ENCODE measurements at places on chromosomes 4 and X.
A peak's percentile ranks its signal among the peaks of the same experiment; 100 is the strongest.

DNA sequence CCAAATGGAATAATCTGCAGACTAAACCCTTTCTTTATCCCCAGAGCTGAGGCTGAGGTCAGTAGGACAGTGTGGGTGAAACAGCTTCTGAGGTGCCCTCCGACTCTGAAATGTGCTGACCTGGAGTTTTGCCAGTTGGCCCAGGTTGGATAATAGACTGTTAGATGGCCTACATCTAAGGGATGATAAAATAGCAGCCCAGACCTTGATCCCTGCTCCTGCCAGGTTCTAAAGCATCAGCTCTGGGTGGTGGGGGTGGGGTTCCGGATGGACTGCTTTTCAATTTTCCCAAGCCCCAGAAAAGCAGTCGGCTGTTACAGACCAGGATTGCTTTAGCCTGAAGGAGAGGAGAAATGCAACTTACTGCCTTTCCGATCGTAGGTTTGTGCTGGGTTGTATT is 110.4 kb downstream of the NHS start:
- no peak for DNase-seq

DNA sequence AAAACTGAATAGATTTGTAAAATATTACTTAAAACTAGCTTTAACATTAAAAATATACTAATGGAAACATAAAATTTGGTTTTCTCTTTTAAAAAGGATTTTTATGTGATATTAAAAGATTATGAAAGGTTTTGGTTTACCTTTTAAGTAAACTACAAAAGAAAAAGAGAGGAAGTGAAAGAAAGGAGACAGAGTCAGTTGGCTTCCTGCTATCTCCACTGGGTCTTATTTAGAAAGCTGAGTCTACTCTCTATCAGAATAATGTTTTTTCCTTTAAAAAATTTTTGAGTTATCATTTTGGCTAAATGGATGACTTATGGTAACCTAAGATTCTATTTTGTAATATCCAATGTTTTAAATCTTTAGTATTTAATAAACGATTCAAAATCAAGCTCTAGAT is 21.6 kb upstream of the ATP8A1 start:
- DNase-seq = no peak

- DNase-seq = no peak
Measured at GRCh38 chr4:53562409-53562808, 28.9 kb downstream of the LNX1 start.

- DNase-seq = peak; percentile 88
Measured at GRCh38 chr4:39353478-39354253, 12.5 kb downstream of the RFC1 start.

- peak; percentile 20 for DNase-seq
Measured at GRCh38 chr4:88792821-88793220, 95.2 kb upstream of the NAP1L5 start.

- no peak for DNase-seq
Measured at GRCh38 chr4:125072269-125072668, 242.5 kb upstream of the FAT4 start.

- DNase-seq = peak; percentile 17
Measured at GRCh38 chr4:124907881-124908280, 195.3 kb upstream of the ANKRD50 start.

DNA sequence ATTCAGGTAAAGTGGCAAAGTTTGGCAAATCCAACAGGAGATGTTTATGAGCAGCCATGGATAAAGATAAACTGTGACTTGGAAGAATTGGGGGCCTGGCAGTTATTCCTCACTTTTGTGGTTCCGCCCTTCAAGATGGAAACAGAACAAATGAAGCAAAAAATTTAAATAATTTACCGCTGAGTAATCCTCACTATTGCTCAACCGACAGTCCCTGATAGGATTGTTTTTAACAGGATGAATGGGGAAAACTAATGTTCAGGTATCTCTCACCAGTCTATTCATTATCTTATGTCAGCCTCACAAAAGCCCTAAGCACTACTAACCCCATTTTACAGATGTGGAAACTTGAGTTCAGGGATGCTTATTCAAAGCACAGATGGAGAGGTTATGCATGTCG is 90.8 kb downstream of the FNIP2 start:
- no peak for DNase-seq

DNA sequence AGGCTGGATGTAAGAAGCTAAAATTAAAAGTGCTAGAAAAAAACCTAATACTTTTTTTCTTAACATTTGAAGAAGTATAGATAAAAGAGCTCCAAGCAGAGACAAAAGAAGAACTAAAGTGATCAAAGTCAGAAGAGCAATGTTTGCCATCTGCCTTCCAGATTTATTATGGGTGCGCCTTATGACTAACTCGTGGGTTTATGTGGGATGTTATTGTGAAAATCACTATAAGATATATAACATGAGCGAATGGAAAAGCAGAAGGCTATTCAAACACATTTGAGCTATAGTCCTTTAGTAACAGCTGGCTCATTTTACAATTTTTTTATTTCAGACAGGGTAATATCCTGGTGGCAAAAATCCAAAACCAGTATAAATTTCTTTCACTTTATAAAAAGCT is 1040.7 kb downstream of the RAPGEF2 start:
- no peak for DNase-seq

- no peak for DNase-seq
Measured at GRCh38 chr4:22045051-22045630, 96.6 kb upstream of the KCNIP4 start.

- DNase-seq = no peak
Measured at GRCh38 chrX:7637066-7637465, 205.9 kb upstream of the VCX start.

- DNase-seq = no peak
Measured at GRCh38 chr4:188727746-188728145, 588.5 kb downstream of the TRIML1 start.

GRCh38 chr4:1591107-1591506 is 93.0 kb downstream of the FAM53A start:
- no peak for DNase-seq

DNA sequence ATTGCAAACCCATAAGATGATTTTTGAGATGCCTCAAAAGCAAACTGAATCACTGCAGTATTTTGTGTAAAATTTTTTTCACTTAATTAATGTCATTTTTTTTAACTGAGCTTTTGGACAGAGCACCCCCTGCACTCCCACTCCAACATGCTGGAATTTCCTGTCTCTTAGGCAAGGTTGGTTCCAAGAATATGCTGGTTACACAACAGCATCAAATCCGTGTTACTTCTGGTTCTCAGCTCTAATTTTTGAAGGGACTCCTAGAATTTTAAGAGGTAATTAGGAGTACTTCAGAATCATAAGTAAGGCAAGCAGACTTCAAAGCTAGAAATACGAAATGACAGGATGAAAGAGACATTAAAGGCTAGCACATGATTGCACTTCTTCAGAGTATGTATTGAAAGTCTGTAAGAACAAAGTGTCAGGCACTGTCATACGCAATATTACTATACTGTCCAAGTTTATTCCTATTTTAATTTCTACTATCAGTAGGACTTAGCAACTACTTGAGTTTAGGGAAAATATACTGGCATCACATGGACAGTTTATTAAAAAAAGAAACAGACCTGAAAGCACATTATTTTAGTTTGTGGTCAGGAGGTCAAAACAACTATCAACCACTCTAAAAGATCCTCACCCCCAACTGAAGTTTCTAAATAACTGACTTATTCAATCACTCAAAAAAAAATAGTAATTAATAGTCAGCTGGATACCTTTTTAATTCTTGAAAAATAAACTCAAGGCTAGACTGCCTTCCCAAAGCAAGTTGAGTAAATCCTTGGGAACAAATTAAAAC is 1.6 kb upstream of the JCHAIN start:
- no peak for DNase-seq

DNA sequence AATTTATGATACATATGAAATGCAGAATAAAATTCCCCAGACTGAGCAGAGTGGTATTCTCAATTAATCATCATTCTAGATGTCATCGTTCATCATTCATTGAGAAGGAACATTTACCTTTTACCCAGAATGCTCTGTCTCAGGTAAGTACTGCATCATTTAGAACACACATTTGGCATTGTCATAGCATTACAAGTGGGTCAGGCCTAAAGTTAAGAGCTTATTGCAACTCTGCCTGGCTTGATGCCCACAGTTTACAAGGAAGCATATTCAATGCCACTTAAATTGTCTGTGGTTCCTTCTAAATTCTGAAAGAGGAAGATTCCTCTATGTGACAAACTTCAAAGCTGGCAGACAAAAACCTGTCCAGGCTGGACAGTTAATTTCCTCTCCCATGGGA is 87.3 kb downstream of the CAMK2D start:
- DNase-seq = no peak

DNA sequence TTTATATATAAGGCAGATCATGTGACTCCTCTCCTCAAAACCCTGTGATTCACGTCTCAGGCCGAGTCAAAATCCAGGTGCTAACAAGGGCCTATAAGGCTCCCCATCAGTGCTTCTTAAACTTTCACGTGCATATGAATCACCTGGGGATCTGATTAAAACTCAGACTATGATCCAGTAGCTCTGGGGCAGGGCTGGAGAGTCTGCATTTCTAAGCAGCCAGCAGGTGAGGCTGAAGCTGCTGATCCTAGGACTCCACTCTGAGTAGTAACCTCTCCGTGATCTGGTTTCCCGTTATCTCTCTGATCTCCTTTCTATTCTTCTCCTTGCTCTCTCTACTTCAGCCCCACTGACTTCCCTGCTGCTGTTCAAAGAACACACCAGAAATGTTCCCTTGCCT is 252.4 kb upstream of the RPS6KA3 start:
- DNase-seq = no peak

DNA sequence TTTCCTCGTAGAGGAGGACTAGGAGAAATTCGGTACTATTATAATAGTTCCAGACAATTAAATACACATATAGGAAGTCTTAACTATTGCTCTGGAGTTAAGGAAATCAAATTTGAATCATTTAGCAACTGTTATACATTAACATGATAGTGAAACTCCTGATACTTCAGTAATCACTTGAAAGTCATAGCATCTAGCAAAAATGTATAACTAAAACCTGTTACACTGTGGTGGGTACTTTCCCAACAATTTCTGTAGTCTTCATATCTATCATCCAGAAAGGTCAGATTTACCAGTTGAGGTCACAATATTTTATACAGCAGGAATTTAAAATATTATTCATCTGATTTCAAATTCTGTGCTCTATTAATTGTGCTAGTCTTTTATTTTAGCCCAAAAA is 669.6 kb upstream of the PCDH10 start:
- no peak for DNase-seq

- no peak for DNase-seq
Measured at GRCh38 chrX:68363984-68364383, 69.3 kb downstream of the OPHN1 start.

DNA sequence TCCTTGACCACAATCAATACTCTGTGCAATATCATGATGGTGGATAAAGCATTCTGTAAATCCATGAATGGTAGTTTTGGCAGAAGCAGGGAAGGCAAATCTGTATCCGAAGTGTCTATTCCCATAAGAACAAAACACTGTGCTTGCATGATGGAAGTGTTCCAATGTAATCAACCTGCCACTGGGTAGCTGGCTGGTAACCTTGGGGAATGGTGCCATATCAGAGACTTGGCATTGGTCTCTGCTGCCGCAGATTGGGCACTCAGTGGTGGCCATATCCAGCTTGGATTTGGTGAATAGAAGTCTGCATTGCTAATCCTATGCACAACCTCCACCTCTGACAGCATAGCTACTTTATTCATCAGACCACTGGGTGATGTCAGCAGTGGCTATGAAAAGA is 114.3 kb upstream of the EMCN start:
- DNase-seq = no peak

GRCh38 chrX:25277574-25277973 is 261.8 kb upstream of the ARX start:
- DNase-seq = no peak

DNA sequence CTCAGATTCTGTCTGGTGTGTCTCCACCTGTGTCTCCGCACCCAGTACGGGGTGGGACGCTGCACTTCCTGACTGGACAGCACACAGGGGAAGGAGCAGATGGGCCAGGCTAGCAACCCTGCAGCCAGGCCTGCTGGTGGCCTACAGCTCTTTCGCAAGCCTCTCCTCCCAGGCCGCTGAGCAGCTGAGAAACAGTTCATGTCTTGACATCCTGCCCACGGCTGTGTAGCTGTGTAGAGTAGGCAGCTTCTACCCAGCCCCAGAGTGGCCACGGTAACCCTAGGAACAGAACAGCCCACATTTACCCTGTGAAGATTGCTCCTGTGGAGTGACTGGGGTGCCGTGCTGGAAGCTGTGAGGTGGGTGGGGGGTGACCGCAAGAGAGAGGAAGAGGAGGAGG is 38.9 kb downstream of the CCNQ start:
- DNase-seq = no peak

GRCh38 chr4:98448908-98449307 is 187.7 kb downstream of the RAP1GDS1 start:
- DNase-seq = no peak

DNA sequence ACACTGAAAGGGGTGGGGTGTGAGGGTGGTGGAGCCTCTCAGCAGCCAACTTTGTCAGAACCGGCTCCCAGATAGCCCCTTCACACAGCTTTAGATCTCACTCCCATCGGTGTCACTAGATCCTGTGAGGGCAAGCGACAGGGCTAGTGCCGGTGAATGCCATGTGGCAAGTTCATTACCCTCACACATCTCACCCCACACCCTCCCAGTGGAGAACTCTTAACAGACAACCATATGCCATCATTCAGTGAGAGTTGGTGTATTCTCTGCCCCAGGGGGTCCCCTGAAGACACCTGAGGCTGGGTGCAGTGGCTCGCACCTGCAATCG is 15.3 kb downstream of the SEPTIN6 start:
- DNase-seq = no peak

DNA sequence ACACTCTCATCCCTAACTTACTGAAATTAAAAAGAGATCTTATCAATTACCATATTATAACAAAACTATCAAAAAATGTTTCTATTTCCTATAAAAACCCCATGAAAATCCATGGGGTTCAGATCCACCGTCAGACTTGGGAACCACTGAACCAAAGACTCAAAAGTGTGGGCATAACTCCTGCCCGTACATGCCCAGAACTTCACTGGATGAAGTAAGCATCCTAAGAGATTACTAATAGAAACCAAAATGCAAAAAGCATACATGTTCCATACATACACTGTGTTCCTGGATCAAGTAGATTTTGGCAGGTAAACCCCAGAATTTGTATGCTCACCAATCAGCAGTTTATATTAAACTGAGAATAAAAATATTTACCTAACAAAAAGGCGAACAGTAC is 66.1 kb downstream of the PRSS12 start:
- no peak for DNase-seq

DNA sequence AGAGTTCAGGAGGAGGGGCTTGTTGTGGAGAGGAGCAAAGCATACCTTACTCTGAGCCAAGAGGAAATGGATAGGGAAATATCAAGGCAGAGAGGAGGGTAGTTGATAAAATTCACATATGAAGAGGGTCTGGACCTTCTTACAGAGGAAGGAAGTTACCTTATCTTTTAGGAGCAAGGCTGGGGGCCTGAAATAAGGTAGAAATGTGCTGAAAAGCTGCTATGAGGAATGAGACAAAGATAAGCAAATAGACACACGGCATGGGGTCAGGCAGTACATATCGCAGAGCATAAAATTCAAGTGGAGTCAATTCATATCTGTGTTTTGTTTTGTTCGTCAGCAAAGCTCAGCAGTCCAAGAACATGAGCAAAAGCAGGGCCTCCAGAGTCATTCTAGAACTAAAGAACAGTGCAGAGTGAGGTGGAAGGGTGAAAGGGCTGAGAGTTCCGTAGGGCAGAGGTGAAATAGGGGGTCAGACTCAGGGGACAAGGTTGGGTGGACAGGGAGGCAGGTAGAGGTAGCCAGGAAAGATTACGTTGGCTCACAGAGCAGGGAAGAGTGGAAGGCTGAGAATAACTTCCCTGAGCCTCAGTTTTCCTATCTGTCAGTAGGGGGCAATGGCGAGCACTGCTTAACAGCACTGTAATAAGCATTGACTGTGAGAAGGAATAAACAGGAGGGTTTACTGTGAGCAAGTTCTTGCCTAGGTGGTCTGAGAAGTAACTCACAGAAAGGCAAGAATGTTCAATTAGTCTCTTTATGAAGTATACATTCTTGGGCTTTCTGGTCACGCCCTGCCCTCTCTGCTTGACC is 9.2 kb downstream of the VSIG4 start:
- DNase-seq = peak; percentile 41

Data from lung microvascular endothelial cell (primary cell).